ENCODE measurements at places on chromosomes 7 and 10.

DNA sequence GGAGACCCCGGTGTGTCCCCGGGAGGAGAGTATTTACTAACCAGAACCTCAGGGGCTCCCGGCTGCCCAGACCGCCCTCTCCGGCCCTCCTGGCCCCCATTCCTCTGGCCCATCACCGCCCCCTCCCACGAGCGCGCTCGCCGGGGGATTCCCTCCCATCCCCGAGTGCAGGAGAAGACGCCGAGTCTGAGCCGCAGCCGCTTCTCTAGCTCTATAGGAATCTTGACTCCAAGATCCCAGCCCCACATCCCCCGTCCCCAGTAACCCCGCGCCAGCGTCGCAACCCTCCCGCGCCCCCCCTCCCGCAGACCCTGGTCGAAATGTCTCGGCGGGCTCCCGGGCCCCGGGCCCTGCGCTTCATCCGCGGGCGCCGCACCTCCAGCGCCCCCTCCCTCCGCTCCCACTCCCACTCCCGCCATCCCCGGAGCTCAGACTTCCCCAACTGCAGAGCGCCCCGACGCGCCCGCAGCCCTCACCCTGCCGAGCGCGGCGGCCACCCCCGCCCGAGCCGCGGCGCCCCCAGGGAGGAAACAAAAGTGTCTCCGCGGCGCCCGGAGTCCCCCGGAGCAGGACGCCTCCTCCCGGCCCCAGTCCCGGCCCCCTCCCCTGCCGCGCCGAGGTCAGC, 541 bp downstream of the ELMO1 start:
- DNase-seq, result no peak

GRCh38 chr7:2166625-2167280, 66.0 kb downstream of the MAD1L1 start:
- DNase-seq, result no peak

GRCh38 chr10:77328272-77328816, 309.3 kb downstream of the KCNMA1 start:
- DNase-seq, result peak; percentile 71

- DNase-seq, result peak; percentile 50
Observed at GRCh38 chr7:155815332-155816191, 3.3 kb upstream of the SHH start.

DNA sequence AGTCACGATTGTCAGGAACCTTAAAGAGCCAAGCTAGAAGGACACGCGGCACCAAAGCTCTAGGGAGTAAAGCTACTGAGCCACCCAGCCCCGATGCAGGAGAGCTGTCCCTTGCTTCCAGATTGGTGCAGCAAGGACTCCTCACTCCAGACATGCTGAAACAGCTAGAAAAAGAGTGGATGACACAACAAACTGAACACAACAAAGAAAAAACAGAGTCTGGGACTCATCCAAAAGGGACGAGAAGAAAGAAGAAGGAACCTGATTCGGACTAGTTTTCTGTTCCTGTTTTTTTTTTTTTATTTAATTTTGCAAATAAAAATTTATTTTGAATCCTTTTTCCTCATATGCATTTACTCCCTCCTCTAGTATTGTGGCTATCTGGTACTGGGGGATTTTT, 11.4 kb upstream of the HKDC1 start:
- no peak for DNase-seq

- no peak for DNase-seq
Observed at GRCh38 chr7:24808518-24808917, 51.3 kb upstream of the GSDME start.

GRCh38 chr10:78349165-78349516, 315.5 kb downstream of the RPS24 start:
- DNase-seq, result no peak

- no peak for DNase-seq
Observed at GRCh38 chr7:69187824-69188333, 410.4 kb upstream of the AUTS2 start.

- no peak for DNase-seq
Observed at GRCh38 chr7:116159711-116160110, 50.6 kb upstream of the TES start.

Measured in tongue (tissue), 3 donors.